CD14-positive monocyte (primary cell): ENCODE measurements at places on chromosomes 1 and 21.

DNA sequence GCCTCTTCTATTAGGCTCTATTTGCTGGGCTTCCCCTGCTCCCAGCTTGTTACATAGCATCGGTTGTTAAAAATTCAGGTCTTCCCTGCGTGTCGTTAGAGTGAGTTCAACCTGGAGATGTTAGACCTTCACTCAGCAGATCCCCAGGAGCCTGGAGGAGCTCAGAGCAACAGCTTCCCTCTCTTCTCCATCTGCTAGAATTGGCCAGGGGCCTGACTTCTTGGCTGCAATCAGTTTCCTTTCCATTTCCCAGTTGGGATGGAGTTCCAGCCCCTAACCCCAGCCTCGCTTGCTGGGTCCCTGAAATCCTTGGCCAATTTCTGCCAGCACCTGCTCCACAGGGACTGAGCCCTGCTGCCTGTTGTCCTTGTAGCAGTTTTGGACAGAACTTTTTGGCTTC lies 55.9 kb downstream of the MT1HL1 start:
- no peak for DNase-seq

DNA sequence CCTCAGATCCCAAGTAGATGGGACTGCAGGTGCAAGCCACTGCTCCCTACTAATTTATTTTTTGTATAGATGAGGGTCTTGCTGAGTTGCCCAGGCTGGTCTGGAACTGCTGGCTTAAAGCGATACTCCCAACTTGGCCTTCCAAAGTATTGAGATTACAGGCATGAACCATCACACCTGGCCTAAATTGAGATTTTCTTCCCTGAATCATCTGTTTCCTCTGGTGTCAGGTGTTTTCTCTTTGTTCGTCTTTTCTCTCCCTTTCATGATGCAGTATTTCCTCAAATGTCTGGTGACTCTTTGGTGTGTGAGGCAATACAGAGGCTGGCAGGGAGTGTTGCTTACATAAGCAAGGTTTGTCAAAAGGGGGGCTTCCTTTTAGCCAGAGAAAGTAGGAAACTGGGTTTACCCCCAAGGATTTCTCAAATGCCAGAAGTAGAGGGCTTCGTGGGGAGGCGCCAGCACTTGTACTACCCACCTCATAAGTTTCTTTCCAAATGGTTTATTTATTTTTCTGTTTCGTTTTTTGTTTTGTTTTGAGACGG lies 27.6 kb downstream of the CLDN14 start:
- no peak for DNase-seq

- DNase-seq: no peak
These were observed 17.1 kb upstream of the RNF11 start for GRCh38 chr1:51219022-51219421.

DNA sequence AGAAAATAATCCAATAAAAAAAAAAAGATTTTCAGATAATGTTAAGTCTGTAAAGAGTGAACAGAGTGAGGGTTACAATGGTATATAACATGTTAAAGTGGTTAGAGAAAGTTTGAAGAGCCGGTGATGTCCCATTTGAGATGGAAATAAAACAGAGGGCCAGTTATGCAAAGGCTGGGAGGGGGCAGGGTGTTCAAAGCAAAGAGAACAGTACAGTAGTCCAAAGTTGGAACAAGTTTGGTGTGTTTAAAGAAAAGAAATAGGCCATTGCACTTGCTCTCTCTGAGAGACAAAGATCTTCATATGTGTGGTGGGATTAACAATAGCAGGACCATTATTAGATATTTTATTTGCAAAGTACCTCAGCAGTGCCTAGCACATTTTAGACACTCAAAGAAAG lies 179.5 kb upstream of the PKN2 start:
- DNase-seq: no peak

GRCh38 chr1:29279406-29279805 lies 43.1 kb downstream of the PTPRU start:
- no peak for DNase-seq
